Stimulated activated CD8-positive, alpha-beta memory T cell treated with anti-CD3 and anti-CD28 coated beads, Interleukin-15, amount 100 ng/mL, for 1 hour (primary cell): ENCODE measurements at places on chromosomes 7 and 10.

DNA sequence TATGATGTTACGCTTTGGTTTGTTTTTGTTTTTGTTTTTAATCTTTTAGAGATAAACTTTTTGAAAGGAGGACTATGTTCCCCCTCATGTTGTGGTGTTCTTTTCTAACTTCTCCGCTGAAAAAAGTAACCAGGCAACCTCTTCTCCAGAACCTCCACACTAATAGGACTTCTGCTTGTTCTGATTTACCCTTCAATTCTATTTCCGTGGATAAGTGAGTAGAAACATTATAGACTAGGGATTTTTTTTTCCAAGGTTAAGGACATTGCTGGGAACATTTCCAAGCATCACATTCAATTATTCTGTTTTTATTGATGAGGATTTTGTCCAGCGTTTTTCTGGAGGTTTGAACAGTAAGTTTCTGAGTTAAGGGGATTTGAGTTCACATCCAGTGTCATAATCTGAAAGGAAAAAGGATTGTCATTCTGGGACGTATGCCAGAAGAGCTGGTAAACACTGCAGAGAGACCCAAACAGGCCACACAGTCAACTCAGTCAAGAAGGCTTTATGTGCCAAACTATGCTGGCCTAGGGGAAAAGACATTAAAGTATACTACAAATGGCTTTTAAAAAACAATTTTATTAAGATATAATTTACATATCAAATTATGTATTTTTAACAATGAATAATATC lies 28.3 kb upstream of the RALA start:
- no peak for DNase-seq

- DNase-seq = no peak
Measured at GRCh38 chr10:96706331-96706853, 13.9 kb downstream of the PIK3AP1 start.

DNA sequence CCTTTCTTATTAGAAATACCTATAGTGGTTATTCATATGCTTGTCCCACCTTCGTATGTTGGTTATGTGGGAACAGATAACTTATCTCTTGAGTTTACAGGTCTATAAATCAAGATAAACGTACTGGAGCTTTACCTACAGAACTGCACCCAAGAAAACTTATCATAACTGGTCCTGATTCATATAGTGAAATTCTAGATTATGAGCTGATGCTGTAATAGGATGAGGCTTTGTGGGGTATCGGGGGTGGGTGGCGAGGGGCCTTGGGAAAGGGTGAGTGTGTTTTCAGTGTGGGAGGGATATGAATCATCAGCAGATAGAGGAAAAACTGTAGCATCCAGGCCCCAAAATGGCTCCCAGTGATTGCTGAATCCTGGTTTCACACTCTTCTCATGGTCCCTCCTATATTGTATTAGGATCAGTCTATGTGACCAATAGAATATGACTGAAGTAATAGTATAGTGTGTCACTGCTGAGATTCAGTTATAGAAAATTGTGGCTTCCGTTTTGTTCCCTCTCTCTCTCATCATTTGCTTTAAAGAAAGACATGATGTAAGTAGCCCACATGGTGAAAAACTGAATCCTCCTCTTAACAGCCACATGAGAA lies 706.8 kb upstream of the LRRTM3 start:
- DNase-seq = no peak

- DNase-seq = no peak
Measured at GRCh38 chr10:119595134-119595675, 1.6 kb downstream of the TIAL1 start.

DNA sequence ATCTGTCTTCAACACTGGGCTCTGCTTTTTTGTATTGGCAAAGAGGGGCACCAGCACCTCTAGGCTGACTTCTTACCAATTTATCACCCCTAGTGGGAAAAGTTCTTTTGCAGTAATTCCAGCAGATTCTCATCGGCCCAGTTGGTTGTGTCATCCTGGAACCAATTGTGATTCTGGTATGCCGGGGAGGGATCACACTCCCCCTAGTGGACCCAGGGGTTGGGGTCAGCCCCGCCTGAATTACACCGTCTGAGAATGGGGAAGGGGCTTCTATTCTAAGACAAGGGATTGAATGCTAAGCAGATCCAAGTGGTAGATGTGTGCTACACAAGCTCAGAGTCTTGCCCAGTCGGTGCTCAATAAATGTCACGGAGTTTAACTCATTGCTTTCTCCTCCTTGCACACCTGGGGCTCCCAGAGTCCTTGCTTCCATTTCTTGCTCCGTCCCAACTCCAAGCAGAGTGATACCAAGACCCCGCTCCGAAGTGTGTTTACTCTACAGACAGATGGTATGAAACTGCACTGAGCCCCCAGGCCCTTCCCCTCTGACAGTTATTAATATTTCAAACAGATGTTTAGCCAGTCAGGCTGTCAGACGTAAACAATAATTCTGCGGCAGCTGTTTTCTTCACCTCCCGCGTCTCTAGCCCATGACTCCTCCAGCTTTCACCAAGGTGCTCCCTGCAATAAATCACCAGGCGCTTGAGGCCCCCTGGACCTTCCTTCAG lies 71.9 kb downstream of the C10orf105 start:
- DNase-seq = no peak
